ENCODE measurements at places on chromosomes 16 and 17.
A peak's percentile ranks its signal among the peaks of the same experiment; 100 is the strongest.

- no peak for DNase-seq
These were observed 23.2 kb upstream of the PHB1 start for GRCh38 chr17:49437696-49438435.

GRCh38 chr17:62751060-62751691, 56.9 kb downstream of the MARCHF10 start:
- DNase-seq, result peak; percentile 67

DNA sequence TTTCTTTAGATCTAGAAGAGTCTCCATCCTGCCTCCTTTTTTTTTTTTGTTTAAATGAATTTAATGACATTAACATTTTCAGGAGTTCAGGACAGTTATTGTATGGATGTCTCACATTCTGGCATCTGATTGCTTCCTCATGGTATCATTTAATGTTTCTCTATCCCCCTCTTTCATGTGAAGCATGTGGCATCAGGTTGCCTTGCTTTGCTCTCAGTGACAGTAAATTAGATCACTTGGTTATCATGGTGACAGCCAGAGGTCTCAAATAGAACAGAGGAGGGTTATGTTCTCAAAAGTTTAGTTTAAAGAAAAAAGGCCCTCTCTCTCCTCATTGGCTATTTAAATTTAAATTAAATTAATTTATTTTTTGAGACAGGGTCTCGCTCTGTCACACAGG, 74.1 kb downstream of the WWP2 start:
- DNase-seq, result no peak

GRCh38 chr17:55624772-55625433, 97.8 kb downstream of the TMEM100 start:
- DNase-seq, result no peak

DNA sequence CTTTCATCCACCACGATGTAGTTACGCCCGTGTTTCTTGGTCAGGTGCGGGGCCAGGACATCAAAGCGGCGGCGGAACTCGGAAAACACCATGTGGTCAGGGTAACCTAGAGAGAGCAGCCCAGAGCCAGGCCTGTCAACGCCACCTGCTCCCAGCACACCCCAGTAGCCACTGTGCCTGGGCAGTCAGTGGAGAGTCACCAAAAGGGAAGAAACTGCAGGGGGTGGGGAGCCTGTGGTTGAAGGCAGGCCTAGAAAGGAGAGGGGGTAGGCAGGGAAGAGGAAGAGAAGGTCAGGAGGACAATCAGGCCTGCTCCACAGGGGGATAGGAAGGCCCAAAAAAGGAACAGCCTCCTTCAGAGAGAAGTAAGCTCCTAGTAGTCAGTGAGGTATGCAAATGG, 64.1 kb downstream of the PIPOX start:
- no peak for DNase-seq

- DNase-seq, result peak; percentile 22
These were observed 22.6 kb downstream of the LRRC36 start for GRCh38 chr16:67349172-67349571.

- DNase-seq, result no peak
These were observed 22.1 kb downstream of the CYB561 start for GRCh38 chr17:63423963-63424362.

DNA sequence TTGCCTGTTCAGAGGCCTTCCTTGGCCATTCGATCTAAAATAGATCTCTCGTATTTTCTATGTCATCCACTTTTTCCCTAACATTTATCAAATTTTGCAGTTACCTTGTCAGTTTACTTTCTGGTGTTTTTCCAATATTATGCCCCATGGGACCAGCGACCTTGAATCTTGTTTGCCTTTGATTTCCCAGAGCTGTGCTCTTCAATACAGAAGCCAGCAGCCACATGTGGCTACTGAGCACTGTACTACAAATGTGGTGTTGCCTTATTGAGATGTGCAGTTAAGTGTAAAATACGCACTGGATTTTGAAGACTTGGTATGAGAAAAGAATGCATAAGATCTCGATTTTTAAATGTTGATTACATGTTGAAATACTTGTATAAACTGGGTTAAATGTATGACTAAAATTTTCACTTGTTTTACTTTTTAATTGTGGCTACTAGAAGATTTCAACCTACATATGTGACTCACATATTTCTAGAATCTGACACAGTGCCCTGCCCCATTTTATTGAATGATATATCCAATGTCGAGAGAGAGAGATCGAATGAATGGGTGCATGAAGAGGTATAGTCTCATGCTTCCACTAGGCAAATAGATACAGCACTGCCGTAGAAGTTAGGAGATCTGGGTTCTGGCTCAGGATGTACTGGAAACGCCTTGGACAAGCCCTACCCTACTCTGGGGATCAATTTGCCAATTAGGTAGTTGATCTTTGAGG, 824 bp upstream of the PSME3 start:
- DNase-seq, result no peak

- no peak for DNase-seq
These were observed 423.9 kb downstream of the WWOX start for GRCh38 chr16:78523212-78523985.

DNA sequence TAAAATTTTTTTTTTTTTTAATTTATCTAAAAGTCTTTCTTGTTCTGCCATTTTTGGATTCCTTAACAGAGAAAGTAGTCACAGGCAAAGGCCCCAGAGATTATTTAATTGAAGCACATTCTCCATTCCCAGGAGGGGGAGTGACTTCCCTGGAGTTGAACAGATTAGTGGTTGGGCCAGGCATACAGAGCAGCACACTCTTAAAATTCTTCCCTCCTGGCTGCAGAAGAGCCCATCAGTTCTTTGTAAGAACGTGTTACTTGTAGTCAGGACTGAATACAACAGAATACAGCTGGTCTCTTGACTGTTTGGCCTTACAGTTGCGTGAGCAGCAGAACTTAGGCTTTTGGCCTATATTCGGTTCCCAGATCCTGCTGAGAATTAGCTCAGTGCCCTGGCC, 1.8 kb downstream of the ALKBH5 start:
- peak; percentile 44 for DNase-seq

- no peak for DNase-seq
These were observed 100.6 kb upstream of the METRNL start for GRCh38 chr17:82978765-82979349.

DNA sequence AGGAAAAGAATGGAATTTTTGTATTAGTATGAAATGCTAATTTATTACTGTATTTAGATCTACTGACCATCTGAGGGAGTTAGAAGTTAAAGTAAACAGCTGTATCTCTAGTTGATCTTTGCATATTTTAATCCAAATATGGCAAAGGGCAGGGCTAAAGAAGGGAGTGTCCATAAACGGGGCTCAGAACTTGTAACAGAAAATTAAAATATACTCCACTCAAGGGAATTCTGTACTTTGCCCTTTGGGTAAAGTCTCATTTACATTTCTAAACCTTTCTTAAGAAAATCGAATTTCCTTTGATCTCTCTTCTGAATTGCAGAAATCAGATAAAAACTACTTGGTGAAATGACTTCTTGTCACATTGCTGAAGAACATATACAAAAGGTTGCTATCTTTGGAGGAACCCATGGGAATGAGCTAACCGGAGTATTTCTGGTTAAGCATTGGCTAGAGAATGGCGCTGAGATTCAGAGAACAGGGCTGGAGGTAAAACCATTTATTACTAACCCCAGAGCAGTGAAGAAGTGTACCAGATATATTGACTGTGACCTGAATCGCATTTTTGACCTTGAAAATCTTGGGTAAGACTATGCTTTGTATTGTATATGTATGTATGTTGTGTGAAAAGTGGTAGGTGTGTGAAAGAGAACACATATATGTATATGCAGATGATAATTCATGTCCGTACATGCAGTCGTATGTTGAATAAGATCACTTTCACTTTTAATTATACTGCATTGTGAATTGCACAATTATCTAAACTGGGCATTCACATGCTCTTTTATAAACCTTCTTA, at the start of gene ASPA:
ASPA (plus strand) TSS at position 186 of the 799 bp plus-strand sequence; CDS start at position 349, 163 bp downstream.
- DNase-seq, result peak; percentile 29

GRCh38 chr17:42214156-42214555, 19.9 kb upstream of the GHDC start:
- DNase-seq, result no peak

GRCh38 chr16:9903-10665, 43.3 kb downstream of the POLR3K start:
- no peak for DNase-seq

- DNase-seq, result no peak
These were observed 6.8 kb downstream of the TK1 start for GRCh38 chr17:78180083-78180482.

DNA sequence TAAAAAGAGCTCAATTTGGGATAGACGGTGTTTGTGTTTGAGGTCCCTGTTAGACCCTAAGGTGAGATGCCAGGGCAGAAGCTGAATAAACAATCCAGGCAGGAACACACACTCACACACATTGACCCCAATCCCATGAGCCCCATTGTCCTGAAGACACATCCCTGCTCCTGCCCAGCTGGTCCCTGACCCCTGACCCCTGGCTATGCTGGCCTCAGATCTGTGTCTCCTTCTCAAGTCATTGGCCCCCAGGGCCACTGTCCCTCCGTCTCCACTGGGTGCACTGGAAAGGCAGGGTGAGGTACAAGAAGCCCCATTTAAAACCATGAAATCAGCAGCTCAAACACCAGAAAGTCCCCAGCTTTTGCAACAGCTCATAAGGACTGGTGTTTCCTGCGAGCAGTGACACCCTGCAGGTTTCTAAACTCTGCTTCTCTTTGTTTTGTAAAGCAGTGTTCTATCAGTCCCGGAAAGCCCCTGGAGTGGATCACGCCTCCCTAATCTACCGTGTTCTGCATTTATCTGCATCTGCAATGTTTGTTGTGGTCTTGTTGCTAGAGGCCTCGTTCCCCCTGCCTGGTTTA, 18.0 kb upstream of the ASGR2 start:
- DNase-seq, result no peak

- no peak for DNase-seq
These were observed 1.1 kb downstream of the EPOP start for GRCh38 chr17:38673707-38674013.

GRCh38 chr17:82272495-82273326, 789 bp downstream of the CSNK1D start:
- no peak for DNase-seq

DNA sequence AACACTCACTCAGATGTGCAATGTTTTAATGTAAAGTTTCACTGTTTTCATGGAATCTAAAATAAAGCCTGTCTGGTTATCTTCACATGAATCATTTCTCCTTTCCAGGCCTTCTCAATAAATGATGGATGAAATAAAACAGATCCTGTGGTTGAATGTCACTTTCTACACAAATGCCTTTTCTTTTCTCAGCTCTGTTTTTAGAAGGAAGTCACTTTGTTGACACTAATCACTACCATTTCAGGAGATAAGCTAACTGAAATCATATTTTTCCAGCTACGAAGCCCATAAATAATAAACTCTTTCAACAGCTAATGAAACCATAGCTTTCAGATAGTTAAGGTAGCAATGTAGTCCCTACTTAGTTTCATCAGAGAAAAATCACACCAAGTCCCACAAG, 17.9 kb downstream of the NME2 start:
- DNase-seq, result no peak

GRCh38 chr16:86342161-86342834, 168.0 kb upstream of the FOXF1 start:
- no peak for DNase-seq

GRCh38 chr17:27603880-27604794, 26.9 kb upstream of the LGALS9 start:
- DNase-seq, result no peak

DNA sequence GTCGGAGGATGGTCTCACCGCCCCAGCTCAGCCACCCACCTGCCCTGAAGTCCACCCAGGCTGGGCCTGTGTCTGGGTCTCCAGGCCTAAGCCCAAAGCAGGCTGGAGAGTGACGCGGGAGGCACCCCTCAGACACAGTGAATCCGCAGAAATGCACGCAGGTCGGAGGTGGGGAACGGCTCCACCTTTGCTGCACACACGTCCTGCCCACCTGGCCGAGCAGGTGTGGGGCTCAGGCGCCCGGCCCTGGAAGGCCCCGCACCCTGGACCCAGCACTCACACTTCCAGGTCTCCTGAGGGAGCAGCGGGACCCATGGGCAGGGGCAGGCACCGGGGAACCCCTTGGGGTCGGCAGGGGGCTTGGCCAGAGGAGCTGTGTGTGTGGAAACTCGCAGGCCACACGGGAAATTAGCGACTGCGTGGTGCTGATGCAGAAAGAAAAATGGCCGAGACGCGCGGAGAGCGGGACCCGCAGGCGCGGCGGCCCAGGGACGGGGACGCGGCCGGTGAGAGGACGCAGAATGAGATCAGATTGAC, 10.7 kb downstream of the CYBC1 start:
- DNase-seq, result no peak

GRCh38 chr16:4944333-4945281, 7.7 kb upstream of the PPL start:
- peak; percentile 95 for DNase-seq

- peak; percentile 73 for DNase-seq
These were observed 31.7 kb downstream of the CNGB1 start for GRCh38 chr16:57938936-57939871.

GRCh38 chr17:2337544-2338314, 428 bp downstream of the SGSM2 start:
- peak; percentile 11 for DNase-seq

DNA sequence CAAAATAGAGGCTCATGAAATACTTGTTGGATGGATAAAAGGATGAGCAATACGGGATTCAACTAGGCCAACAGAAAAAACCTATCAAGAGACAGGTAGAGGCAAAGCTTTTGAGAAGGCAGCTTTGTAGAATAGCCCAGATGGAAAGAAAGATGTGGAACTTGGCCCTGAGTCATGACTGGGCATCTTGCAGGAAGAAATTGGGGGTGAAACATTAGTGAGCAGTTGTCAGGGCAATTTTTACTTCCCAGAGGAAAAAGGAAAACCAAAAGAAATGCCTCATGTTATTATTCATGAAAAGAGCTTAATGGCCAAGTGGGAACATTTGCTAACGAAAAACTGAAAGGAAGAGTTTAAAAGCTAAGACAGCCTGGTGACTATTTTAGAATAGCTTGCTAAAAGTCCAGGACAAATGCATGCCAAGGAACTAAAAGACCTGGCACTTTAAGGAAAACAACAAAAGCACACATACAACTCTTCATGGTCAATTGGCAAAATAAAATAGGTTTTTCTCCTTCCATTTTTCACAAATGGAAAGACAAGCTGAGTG, 180.1 kb downstream of the HS3ST3A1 start:
- DNase-seq, result no peak

All from renal cortical epithelial cell (primary cell).